Stimulated activated CD4-positive, alpha-beta T cell treated with anti-CD3 and anti-CD28 coated beads, Interleukin-15, amount 100 ng/mL, for 1 hour (primary cell): ENCODE measurements at places on chromosomes 6 and 20.

DNA sequence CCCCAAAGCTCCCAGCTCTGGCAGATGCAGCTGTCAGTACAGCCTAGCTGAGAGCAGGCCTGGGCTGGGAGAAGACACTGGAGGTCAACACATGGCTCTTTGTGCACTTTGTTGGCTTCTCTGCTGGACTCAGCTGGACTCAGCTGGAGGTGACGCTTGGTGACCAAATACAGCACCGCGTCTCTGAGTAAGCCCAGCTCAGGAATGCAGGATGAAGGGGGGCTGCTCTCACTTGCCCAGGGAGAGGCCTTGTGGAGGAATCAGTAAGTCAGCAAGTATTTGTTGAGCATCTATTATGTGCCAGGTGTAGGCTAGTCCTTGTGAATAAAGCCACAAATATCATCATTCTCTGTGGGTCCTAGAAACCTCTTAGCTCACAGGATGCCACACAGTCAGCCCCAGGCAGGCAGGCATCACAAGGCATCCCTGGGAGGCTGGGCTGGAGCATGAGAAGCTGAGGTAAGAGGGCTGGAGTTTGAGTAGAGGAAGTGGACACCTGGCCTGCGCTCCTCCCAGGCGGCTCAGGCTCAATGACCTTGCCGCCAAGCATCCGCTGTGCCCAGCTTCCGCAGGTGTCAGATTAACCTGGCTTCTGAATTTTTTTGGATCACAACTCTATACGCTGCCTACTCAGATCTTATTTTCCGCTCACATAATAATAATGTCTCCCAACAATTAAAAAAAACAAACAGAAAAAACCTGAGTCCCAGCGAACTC, 95.4 kb downstream of the TMEM170B start:
- no peak for DNase-seq

GRCh38 chr20:40314278-40314677, 374.8 kb downstream of the MAFB start:
- DNase-seq = no peak

- DNase-seq = no peak
Observed at GRCh38 chr6:109261811-109262210, 120.5 kb downstream of the CD164 start.

- DNase-seq = no peak
Observed at GRCh38 chr20:23679133-23680092, 9.4 kb downstream of the CST4 start.

DNA sequence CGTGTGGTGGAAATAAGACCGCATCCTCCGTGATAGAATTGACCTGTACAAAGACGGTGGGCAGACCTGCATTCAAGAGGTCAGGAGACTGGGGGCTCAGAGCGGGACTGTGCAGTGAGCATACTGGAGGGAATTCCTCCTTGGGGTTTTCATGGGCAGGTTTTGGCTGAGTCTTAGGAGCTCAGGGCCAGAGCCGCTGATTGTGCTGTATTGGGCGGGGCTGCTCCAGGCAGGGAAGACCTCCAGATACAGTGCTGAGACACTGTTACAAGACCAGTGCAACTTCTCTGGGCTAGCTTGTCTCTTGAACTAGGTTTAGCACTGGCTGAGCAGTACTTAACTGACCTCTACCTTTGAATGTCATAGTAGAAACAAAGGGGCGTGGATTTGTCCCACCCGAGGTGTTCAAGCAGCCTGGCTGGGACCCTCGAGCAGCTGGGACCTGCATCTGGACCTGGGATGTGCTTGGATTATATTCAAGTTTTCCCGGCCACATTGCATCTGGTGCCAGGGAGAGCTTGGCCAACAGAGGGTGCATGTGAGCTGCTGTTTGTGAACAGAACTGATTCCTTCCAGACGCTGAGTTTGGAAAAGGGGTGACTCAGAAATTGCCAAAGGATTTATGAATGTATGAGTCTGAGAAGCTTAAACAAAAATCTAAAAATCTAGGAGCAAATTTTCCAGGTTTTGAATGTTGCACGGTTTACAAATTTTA, 33.4 kb upstream of the SLC22A1 start:
- DNase-seq = no peak
